Smooth muscle cell of the pulmonary artery (primary cell): ENCODE measurements at places on chromosomes 1 and 21. TPM values are rescaled to one million over a fixed set of nuclear protein-coding genes. Genes with fewer than 3 reads are reported as not detected.

BRINP3 gene
- 0.07 TPM in 1 of 2 replicates, not detected in the other for total RNA-seq

ITLN1 gene
- total RNA-seq, result 0.13 TPM in 1 of 2 replicates, not detected in the other

TM2D1 gene
- 66.8 and 97.0 TPM in 2 replicates for total RNA-seq

VANGL1 gene
- 8.7 and 9.6 TPM in 2 replicates for total RNA-seq

TPM3 gene
- 245 and 296 TPM in 2 replicates for total RNA-seq

CD46 gene
- total RNA-seq, result 136 and 165 TPM in 2 replicates

NHLH1 gene
- total RNA-seq, result 0.07 TPM in 2 replicates

HUNK gene
- total RNA-seq, result not detected in 2 replicates

LCE1E gene
- total RNA-seq, result not detected in 2 replicates

CELA3B gene
- not detected in 2 replicates for total RNA-seq

C1orf185 gene
- total RNA-seq, result not detected in 2 replicates

CELA2B gene
- total RNA-seq, result 0.59 TPM in 1 of 2 replicates, not detected in the other

OR2T29 gene
- not detected in 2 replicates for total RNA-seq

MAP10 gene
- 0.85 and 1.2 TPM in 2 replicates for total RNA-seq

PPIH gene
- 10.9 and 13.1 TPM in 2 replicates for total RNA-seq

MYOG gene
- total RNA-seq, result not detected in 2 replicates

LRRC3 gene
- total RNA-seq, result 0.26 and 0.65 TPM in 2 replicates

WNT2B gene
- total RNA-seq, result 4.7 and 6.1 TPM in 2 replicates

KCNJ6 gene
- 0.20 and 1.3 TPM in 2 replicates for total RNA-seq

OPRD1 gene
- total RNA-seq, result under 0.01 and 0.13 TPM in 2 replicates

BCL2L15 gene
- total RNA-seq, result 0.03 and 0.07 TPM in 2 replicates

WLS gene
- total RNA-seq, result 108 and 163 TPM in 2 replicates

COL6A1 gene
- total RNA-seq, result 1,943 and 3,346 TPM in 2 replicates

EPHA8 gene
- not detected in 2 replicates for total RNA-seq

OXCT2 gene
- total RNA-seq, result 1.3 and 1.8 TPM in 2 replicates

AMY1A gene
- not detected in 2 replicates for total RNA-seq

CA14 gene
- total RNA-seq, result not detected in 2 replicates

CD34 gene
- total RNA-seq, result 0.13 and 0.39 TPM in 2 replicates

GJB3 gene
- total RNA-seq, result 0.07 TPM in 1 of 2 replicates, not detected in the other

SMCP gene
- total RNA-seq, result not detected in 2 replicates

TMEM54 gene
- total RNA-seq, result 30.8 and 49.7 TPM in 2 replicates

CD5L gene
- total RNA-seq, result not detected in 2 replicates

ANXA9 gene
- 0.20 TPM in 1 of 2 replicates, not detected in the other for total RNA-seq

CCDC27 gene
- total RNA-seq, result not detected in 2 replicates

RAP1GAP gene
- total RNA-seq, result 0.20 and 0.23 TPM in 2 replicates

OR2T11 gene
- total RNA-seq, result not detected in 2 replicates

OR2T2 gene
- total RNA-seq, result not detected in 2 replicates

SEMA6C gene
- total RNA-seq, result 2.0 and 2.2 TPM in 2 replicates

APOBEC4 gene
- total RNA-seq, result not detected in 2 replicates

LAMB3 gene
- 40.1 and 52.3 TPM in 2 replicates for total RNA-seq

USP48 gene
- total RNA-seq, result 46.3 and 48.4 TPM in 2 replicates

B3GALT5 gene
- total RNA-seq, result 0.10 TPM in 1 of 2 replicates, not detected in the other

CXADR gene
- 0.91 and 2.2 TPM in 2 replicates for total RNA-seq

LSM10 gene
- 9.5 and 12.8 TPM in 2 replicates for total RNA-seq

CFAP57 gene
- 0.26 and 0.30 TPM in 2 replicates for total RNA-seq

ANGPTL1 gene
- 6.1 and 16.4 TPM in 2 replicates for total RNA-seq

FAM89A gene
- total RNA-seq, result 1.6 and 10.8 TPM in 2 replicates

CHI3L1 gene
- 0.39 and 1.1 TPM in 2 replicates for total RNA-seq

LENEP gene
- 0.33 TPM in 1 of 2 replicates, not detected in the other for total RNA-seq

COL6A2 gene
- 3,111 and 4,259 TPM in 2 replicates for total RNA-seq

SHE gene
- total RNA-seq, result 0.07 TPM in 2 replicates

ROR1 gene
- total RNA-seq, result 12.6 and 16.6 TPM in 2 replicates

MROH9 gene
- 0.07 and 0.39 TPM in 2 replicates for total RNA-seq

TEDDM1 gene
- not detected in 2 replicates for total RNA-seq

WNT3A gene
- total RNA-seq, result not detected in 2 replicates

SLC45A3 gene
- total RNA-seq, result 3.7 and 4.3 TPM in 2 replicates
